ENCODE measurements at places on chromosomes 5 and 9.

GRCh38 chr5:128962211-128962610, 3.1 kb upstream of the SLC27A6 start:
- DNase-seq, result no peak

- DNase-seq, result no peak
These were observed 40.7 kb downstream of the MAPK9 start for GRCh38 chr5:180251141-180251540.

GRCh38 chr5:5295351-5295750, 127.1 kb upstream of the ICE1 start:
- DNase-seq, result no peak

- peak; percentile 35 for DNase-seq
These were observed 5.7 kb downstream of the WHRN start for GRCh38 chr9:114499528-114499927.

- no peak for DNase-seq
These were observed 1842.3 kb upstream of the CDH6 start for GRCh38 chr5:29351170-29351569.

- DNase-seq, result no peak
These were observed 179.8 kb downstream of the SLC12A2 start for GRCh38 chr5:128263357-128263756.

- no peak for DNase-seq
These were observed 56.7 kb upstream of the LPAR1 start for GRCh38 chr9:111094958-111095357.

- DNase-seq, result no peak
These were observed 21.7 kb downstream of the RMI1 start for GRCh38 chr9:84002344-84002743.

DNA sequence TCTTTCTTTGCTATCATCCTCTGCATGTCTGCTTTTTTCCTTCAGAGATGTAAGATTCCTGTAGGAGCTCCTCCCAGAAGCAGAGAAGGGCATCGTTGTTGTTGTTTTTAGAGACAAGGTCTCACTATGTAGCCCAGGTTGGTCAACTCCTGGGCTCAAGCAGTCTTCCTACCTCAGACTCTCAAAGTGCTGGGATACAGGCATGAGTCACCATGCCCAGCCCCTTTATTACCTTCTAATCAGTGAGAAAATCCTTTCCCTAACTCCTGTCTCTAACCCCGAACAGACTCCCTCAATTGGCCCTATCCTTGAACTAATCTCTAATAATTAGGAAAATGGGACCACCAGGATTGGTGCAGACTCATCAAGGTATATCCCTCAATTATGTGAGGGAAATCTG, 64.4 kb downstream of the GALNT10 start:
- no peak for DNase-seq

- no peak for DNase-seq
These were observed 113.8 kb upstream of the CPEB4 start for GRCh38 chr5:173774271-173774761.

GRCh38 chr9:68802525-68803015, 97.5 kb downstream of the PIP5K1B start:
- DNase-seq, result no peak

DNA sequence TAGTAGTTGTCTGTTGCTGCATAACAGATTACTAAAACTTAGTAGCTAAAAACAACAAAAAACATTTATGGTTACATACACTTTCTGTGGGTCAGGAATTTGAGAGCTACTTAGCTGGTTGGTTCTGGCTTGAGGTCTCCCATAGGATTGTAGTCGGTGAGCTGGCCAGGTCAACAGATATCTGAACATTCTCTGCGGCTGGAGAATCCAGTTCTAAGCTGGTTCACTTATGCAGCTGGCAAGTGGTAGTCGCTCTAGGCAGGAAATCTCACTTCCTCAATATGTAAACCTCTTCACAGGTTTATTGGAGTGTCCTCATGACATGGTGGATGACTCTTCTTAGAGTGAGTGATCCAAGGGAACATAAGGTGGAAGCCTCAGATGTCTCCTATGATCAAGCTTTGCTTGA, 65.7 kb upstream of the TNFAIP8 start:
- DNase-seq, result no peak

GRCh38 chr5:17089001-17089400, 128.4 kb upstream of the BASP1 start:
- no peak for DNase-seq

- DNase-seq, result no peak
These were observed 46.2 kb downstream of the GALNT10 start for GRCh38 chr5:154236536-154237375.

DNA sequence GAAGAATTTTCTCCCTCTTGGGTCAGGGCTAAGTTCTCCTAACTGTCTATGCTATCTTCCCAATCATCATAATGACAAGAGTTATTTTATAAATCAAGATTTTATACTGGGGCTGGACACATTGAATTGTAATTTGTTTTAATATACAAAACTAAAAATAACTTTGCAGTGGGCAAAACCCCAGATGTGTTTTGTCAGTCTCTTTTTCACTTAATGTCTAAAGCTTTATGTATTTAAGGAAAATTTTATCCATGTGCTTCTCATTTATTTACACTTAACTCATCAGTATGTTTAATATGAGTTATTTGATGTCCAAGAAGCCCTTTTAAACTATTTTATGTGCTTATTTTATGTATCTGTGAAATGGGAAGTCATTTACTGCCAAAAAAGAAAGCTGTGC, 362.8 kb upstream of the ADAMTSL1 start:
- DNase-seq, result no peak

DNA sequence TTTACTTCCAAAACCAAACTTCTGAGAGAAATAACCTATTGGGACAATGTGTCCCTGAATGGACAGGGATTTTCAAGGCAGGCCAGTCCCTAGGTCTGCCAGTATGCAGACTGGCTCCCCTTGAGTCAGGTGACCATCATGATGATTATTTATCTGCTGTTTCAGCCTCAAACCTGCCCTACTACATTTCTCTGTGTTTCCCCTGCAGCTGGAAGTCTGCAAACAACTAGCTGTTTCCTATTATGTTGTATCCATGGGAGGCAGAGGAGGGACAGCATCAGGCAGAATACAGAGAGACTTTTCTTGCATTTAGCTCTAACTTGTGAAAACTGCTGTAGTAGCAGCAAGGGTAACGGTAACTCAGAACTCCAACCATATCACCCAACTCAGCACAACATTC, 36.2 kb upstream of the IFNK start:
- DNase-seq, result no peak

GRCh38 chr5:9776525-9776924, 146.4 kb upstream of the TAS2R1 start:
- DNase-seq, result no peak

GRCh38 chr5:97452646-97453045, 269.6 kb upstream of the RIOK2 start:
- DNase-seq, result no peak

DNA sequence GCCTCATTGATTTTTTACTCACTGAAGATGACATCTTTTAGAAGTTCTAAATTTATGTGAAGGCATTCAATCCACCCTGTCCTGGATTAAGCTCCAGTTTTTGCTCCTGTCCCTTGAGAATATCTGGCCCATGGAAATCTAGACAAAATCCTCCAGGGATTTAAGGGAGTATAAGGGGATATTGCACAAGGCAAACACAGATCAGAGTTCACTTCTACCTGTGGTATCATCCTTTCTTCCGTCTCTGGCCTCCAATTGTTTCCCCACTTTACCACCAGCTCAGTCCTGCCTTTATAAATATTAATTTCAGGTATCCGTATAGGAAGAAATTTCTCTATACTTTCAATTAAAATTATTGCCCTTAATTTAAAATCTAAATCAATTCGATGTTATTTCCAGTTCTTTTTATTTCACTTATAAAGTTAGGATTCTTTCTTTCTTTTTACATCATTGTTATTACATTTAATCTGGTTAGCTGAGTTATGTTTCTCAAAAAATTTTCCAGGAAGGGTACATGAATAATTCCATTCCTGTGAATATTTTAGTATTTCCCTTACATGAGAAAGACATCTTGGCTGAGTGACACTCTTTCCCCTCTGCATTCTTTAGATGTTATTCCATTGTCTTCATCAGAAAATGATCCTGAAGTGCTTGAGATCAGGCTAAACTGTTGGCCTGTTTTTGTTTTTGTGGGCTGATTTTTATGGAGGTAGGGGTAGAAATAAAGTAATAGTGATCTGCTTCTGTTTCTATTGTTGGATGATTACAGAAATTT, 194.3 kb upstream of the MAP3K1 start:
- DNase-seq, result no peak

- no peak for DNase-seq
These were observed 49.4 kb downstream of the SLIT3 start for GRCh38 chr5:169251333-169252084.

- DNase-seq, result no peak
These were observed 47.0 kb downstream of the TJP2 start for GRCh38 chr9:69221036-69221435.

- no peak for DNase-seq
These were observed 92.1 kb upstream of the PHYKPL start for GRCh38 chr5:178324481-178325310.

GRCh38 chr9:17052626-17053025, 82.2 kb upstream of the CNTLN start:
- DNase-seq, result no peak

DNA sequence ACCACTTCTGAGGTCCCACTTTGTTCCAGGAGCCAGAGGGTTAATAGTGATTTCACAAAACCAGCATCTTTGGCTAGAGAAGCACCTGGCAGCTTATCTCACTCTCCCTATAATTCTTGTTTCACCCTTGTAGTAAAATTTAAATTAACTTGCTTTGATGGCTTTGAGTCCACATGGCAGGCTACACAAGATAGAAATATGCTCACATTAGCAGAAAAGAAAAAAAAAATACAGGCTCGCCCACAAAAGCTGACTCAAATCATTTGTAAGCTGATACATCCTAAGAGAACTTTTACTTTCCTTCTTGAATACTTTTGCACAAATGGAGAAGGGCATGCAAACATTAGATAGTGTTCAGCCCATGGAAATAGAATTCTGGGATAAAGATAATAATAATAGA, 36.2 kb downstream of the TNFSF15 start:
- DNase-seq, result no peak

DNA sequence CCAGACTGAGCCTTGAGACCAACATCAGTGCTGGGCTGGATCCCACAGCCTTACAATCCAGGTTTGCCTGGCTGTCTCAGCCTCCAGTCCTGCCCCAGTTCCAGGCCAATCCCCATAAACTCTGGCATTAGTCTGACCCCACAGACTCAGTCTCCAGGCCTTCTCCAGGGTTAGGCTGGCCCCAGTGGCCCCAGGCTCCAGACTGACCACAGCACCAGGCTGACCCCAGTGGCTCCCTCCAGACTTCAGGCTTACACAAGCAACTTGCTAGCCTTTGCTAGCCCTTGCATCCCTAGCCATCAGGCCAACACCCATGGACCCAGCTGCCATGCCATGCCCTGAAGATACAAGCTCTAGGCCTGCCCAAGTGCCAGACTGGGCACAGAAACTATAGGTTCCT, 1326.0 kb upstream of the C9orf72 start:
- no peak for DNase-seq

DNA sequence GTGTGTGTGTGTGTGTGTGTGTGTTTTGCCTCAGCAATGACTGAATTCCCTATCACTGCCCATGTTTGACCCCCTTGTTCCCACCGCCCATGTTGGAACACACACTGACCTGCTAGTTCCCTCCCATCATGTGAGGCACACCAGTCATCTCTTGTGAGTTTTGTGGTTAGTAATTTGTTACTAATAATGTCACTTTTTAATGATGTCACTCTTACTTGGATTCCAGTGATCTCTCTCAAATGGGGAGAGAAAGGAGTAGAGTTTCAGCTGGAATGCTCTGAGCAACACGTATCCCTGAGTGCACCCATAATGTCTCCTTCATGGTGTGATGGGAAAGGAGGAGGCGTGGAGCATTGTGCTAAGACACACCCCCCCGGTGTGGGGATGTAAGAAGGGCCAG, 172.6 kb downstream of the SH3GL2 start:
- no peak for DNase-seq

- DNase-seq, result no peak
These were observed 159.3 kb upstream of the PPP1R26 start for GRCh38 chr9:135320331-135320730.

GRCh38 chr5:2169430-2169808, 286.7 kb upstream of the IRX4 start:
- DNase-seq, result no peak
